ENCODE measurements at places on chromosomes 1 and 21. TPM values are rescaled to one million over a fixed set of nuclear protein-coding genes. Genes with fewer than 3 reads are reported as not detected.

The C1orf210 gene
- total RNA-seq, result not detected

The NOL9 gene
- total RNA-seq, result 29.7 TPM

GRCh38 chr1:45615885-45616284 is 8.0 kb downstream of the CCDC17 start:
- ATAC-seq, result no peak

The EBNA1BP2 gene
- 60.9 TPM for total RNA-seq

The SYCP1 gene
- total RNA-seq, result not detected

The RHCE gene
- total RNA-seq, result not detected
